ENCODE measurements at places on chromosomes 13 and 19.
A peak's percentile ranks its signal among the peaks of the same experiment; 100 is the strongest.

- no peak for DNase-seq
Observed at GRCh38 chr19:47613165-47614020, 4.5 kb downstream of the BICRA start.

DNA sequence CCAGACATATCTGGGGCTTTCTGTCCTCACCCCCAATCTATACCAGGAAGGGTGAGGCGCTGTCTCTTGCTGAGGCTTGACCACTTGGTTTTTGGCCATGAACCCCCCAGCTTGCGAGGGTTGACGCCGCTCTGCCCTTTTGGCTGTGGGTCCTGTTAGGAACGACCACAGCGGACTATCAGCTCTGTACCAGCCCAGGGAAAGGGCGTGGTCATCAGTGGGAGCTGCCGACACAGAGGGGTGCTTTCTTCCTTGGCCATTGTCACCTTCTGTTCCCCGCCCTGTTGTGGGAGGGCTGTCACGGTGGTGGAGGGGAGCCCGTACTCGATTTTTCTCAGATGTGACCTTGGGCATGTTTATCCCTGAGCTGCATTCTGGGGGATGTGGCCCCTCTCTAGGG is 5.7 kb downstream of the DCAF15 start:
- DNase-seq: no peak

GRCh38 chr13:102677122-102677521 is 17.7 kb downstream of the METTL21C start:
- DNase-seq: no peak

DNA sequence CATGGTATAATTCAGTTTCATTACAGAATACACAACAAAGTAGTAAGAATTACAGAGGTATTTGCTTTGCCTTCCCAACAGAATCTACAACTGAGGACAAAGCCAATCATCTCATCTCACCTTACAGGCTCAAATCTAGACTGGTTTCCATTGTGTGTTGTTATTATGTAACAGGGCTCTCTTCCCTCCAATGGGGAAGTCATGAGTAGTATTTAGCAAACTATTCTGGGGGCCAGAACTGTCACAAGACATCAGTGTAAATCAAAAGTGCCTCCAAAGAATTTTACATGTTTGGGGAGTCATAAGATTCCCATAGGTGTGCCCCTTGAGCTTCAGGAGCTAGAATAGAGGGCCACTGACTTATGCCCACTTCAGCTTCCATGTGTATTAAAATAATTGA is 187.0 kb upstream of the EDNRB start:
- no peak for DNase-seq

DNA sequence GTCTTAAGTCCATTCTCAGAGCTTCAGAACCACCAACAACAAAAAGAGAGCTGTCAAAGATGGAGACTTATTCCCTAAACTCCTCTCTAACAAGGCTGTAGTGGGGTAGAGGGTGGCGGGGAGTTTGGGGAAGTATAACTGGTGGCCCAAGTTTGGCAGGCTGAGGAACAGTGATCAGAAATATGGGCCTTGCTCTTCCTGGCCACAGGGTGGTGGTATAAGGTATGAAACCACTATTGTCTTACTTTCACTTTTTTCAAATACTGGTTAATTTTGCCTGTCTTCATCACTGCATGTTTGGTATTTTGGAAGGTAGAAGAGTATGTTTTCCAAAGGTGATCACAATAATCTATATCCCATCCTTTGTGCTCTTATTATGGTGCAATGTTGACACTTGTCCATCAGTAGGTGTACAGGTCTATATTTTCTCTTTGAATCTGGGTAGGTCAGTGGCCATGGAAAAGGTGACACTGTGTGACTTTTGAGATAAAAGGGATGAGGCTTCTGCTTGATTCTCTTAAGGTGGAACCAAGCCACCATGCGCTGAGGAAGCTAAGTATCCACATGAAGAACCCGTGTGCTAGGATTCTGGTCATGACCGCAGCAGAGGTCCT is 23.2 kb upstream of the GPC5 start:
- no peak for DNase-seq

- DNase-seq: no peak
Observed at GRCh38 chr13:45292176-45292575, 48.8 kb downstream of the TPT1 start.

GRCh38 chr13:92827503-92827902 is 399.1 kb upstream of the GPC6 start:
- DNase-seq: no peak

- no peak for DNase-seq
Observed at GRCh38 chr13:31881495-31881882, 142.2 kb downstream of the RXFP2 start.

GRCh38 chr13:71979616-71980015 is 112.6 kb upstream of the DACH1 start:
- no peak for DNase-seq

DNA sequence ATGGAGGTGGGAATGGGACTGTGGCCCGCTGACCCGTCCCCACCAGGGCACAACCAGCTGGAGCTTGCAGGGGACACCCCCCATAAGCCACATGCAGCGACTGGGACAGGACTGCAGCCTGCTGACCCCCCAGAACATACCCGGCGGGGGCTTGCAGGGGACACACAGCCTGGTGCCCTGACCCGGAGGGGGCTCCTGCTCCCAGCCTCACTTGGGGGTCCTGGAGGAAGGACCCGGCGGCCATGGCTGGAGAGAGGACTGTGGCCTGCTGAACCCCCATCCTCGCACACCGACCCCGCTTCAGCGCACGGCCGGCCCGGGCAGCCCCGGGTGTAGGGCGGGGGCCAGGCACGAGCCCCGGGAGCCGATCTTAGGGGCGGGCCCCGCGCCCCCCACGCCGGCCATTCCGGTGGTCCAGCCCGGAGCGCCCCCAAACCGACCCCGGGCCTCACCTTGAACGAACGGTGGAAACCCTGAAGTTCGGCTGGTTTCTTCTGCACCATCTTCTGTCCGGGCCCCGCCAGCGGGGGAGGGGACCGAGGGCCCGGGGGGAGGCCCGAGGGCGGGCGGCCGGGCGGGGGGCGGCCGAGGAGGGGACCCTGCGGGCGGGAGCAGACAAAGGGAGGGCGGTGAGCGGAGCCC is 574 bp downstream of the MKNK2 start:
- DNase-seq: no peak

- DNase-seq: no peak
Observed at GRCh38 chr19:17058236-17058635, 17.0 kb downstream of the HAUS8 start.

DNA sequence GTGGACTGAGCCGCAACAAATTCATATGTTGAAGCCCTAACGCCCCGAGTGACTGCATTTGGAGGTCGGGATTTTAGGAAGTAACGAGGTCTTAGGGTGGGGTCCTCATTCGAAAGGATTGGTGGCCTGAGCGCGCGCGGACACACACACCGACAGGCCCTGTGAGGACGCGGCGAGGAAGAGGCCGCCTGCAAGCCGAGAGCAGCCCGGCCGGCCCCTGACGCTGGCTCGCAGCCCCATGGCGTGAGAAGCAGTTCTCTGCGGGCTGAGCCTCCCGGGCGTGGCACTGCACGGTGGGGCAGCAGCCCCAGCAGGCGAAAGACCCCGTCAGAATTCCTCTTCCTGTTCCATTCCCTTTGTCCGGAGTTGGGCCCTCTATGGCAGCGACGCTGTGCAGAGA is 131.2 kb downstream of the CRYL1 start:
- DNase-seq: no peak

- DNase-seq: peak; percentile 100
Observed at GRCh38 chr19:2722541-2723344, 1.6 kb upstream of the DIRAS1 start.

GRCh38 chr13:71831716-71832115 is 35.3 kb downstream of the DACH1 start:
- DNase-seq: no peak

DNA sequence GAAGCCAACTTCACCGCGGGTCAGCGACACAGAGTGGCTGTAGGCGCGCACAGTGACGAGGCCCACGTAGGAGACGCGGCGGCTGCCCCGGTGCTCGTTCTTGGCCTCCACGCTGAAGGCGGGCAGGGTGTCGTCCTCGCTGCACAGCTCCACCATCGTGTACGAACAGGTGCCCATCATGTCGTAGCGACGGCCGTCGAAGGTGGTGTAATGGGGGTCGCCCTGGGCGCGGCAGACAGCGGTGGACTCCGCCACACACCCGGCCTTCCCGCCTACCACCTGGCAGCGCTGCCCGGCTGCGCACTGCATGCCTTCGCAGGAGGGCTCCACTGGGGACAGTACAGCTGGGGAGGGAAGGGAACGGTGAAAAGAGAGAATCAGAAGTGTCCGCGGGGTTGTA is 10.0 kb downstream of the FCGBP start:
- no peak for DNase-seq

- peak; percentile 91 for DNase-seq
Observed at GRCh38 chr19:1773184-1773583, 19.9 kb downstream of the ONECUT3 start.

DNA sequence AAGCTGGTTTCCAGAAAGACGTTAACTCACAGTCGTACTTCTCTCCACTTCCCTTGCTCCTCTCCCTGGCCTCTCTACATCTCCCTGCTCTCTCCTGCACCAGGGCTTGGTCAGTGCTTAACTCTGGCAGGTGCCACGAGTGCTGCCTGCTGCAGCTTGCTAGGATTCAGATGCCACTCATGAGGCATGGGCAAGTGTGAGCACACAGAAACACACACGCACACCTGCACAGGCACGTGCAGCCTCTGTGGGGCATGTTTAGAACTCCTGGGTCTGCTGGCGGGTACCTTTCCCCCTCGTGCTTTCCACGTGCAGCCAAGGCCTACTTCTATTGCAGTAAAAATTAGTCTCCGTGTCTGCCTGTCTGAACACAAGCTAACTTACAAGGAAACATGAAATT is 31.8 kb downstream of the SOX1 start:
- DNase-seq: no peak

- no peak for DNase-seq
Observed at GRCh38 chr19:55212447-55212846, 3.1 kb upstream of the PTPRH start.

GRCh38 chr13:24075137-24075975 is 85.2 kb upstream of the SPATA13 start:
- no peak for DNase-seq

- no peak for DNase-seq
Observed at GRCh38 chr13:100710176-100710575, 35.6 kb upstream of the TMTC4 start.

DNA sequence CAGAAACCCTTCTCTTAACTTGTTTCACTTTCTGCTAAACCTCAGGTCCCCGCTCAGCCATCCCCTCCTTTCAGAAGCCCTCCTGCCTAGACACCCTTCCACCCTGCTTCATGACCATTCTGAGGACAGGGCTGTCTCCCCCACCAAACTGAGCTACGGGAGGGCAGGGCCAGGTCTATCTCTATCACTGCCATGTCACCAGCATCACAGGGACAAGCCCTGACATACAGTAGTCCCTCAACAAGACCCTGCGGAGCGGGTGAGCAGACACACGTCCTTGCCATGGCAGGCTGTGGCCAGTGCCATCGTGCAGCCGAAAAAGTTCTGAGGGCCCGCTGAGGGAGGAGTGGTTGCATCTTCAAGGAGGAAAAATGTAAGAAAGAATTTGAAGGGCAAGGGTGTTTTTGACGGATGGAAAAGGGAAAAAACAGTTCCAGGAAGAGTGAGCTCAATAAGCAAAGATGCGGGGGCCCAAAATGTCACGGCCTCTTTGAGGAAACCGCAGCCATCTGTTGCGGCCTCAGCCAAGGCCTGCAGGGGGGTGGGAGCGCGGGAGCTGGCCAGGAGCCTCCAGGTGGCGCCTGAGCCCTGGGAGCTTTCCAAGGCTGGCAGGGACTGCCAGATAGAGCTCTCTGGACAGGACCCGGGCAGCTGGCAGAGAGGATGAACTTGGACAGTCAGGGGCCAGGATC is 8.1 kb downstream of the PTGIR start:
- no peak for DNase-seq

DNA sequence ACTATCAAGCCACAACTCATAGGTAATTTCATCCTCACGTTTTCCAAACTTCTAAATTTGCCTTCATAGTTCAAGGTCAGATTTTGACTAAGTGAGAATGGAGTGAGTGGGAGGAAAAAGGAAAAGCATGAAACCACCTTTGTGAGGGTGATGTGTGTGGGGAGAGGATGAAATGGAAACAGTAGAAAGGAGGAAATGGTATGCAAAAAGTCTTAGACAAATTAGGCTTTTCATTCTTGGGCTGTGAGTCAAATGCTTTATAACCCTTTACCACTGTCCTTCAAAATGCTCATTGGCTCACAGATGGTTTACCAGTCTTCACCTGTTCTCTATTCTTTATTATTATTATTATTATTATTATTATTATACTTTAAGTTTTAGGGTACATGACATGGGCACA is 127.2 kb downstream of the RAP2A start:
- DNase-seq: no peak

- no peak for DNase-seq
Observed at GRCh38 chr13:105428811-105429210, 1106.7 kb downstream of the EFNB2 start.

GRCh38 chr13:32248801-32249200 is 66.4 kb downstream of the ZAR1L start:
- no peak for DNase-seq

DNA sequence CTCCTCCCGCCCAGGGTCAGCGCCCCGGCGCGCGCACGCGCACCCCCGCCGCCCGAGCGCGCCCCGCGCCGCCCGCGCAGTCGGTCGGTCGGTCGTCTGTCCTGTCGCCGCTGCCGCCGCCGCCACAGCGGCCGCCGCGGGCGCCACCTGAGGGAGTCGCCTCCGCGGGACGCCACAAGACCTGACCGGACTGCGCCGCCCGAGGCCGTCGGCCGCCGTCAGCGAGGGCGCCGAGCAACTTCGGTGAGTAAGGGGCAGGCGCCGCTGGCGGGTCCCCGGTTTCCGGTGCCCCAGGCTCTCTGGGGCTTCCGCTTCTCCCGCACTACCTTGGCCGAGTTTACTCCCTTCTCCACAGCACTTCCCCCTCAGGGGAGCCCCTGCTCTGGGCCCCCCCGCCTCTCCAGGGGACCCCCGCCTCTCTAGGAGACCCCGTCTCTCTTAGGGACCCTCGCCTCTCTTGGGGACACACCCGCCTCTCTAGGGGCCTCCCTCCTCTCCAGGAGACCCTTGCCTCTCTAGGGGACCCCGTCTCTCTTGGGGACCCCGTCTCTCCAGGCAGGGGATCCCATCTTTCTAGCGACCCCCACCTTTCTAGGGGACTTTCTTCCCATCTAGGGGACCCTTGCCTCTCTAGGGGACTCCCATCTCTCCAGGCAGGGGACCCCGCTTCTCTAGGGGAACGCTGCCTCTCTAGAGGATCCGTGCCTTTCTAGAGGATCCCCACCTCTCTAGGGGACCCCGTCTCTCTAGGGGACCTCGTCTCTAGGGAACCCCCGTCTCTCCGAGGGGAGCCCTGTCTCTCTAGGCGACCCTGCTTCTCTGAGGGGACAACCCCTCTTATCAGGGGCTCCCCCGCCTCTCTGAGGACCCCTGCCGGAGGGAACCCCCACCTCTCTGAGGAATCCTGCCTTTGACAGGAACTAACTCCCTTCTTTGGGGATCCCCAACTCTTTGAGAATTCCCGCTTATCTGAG is 19.3 kb upstream of the GATAD2A start:
- peak; percentile 47 for DNase-seq

DNA sequence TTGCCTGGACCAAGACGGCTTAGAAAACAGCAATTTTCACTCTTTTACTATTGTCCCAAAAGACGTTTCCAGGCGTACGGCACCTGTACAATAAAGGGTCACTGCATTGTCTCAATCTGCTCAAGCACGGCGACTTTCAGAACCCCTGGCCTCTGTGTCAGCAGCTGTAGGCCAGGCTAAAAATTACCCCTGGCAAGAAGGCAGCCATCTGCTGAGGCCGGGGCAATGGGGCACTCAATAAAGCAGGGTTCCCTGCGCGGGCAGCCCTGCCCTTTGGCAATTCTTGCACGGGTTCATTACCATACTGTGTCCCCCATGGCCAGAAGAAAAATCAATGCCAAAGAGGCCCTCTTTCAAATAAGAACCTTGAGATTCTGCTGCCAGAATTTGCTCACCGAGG is 52.1 kb downstream of the STK24 start:
- no peak for DNase-seq
